Stimulated activated CD4-positive, alpha-beta T cell treated with anti-CD3 and anti-CD28 coated beads, TNF-alpha, amount 100 ng/mL, for 4 hours (primary cell): ENCODE measurements at places on chromosomes 4 and X.

DNA sequence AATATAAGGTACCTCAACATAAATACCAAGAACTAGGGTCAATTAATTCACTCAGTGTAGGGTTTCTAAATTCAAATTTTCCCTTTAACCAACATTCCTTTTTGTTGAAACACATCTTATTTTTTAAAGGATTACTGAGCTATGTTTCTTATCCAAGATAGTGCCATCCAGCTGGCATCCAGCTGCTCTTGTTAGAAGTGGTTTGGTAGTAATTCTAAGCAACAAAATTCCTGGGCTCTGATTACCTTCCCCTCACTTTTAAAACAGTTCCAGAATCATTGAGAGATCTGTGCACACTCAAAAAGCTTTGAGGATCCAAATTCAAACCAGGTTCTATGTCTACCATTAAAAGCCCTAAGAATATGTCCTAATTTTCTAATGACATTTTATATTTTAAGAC lies 583.7 kb downstream of the TRIML1 start:
- DNase-seq: no peak

GRCh38 chr4:137993232-137993631 lies 248.9 kb downstream of the SLC7A11 start:
- no peak for DNase-seq

DNA sequence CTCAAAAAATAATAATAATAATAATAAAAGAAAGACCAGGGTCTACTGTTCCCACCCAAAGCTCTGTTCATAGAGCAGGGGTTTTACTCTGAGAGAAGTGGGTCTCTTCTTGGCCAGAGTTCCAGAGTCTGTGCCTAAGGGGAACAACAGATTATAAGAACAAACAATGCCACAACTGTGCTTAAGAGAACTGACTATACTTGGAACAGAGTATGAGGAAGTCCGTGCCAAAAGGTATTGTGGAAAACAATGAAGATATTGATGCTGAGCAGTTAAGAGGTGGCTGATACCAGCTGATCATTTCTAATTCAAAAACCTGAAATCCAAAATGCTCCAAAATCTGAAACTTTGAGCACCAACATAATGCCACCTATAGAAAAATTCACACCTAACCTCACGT lies 229.6 kb downstream of the FBXO8 start:
- DNase-seq: no peak

- DNase-seq: no peak
These were observed 288.2 kb downstream of the IL1RAPL2 start for GRCh38 chrX:104854188-104854587.

- no peak for DNase-seq
These were observed 3.0 kb upstream of the PHOX2B start for GRCh38 chr4:41751449-41752061.

GRCh38 chrX:8306291-8306925 lies 135.3 kb upstream of the VCX2 start:
- DNase-seq: no peak

DNA sequence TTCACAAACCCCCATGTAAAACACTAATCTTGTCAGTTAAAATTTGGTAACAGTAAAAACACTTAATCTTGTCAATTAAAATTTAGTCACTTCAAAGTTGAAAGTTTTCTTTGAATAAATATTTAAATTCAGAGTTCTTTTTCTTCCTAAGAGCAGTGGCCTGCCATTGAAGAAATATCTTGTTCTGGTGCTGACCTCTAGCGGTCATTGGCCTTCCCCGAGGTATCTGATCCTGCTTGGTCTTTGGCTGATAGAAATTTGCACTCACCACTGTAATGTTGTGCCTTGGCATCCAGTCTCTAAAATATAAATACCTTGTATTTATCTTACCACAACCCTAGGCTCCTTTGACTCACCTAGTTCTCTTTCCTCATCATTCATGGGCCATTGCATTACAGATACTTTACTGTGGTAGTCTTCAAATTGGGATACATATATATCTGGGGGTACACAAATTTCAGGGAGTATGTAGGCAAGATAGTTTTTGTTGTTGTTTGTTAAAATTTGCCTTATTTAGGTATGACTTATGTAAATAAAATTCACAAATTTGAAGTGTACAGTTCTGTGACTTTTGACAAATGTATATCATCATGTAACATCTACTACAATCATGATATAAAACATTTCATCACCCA lies 6.7 kb upstream of the ART3 start:
- DNase-seq: peak; percentile 40

DNA sequence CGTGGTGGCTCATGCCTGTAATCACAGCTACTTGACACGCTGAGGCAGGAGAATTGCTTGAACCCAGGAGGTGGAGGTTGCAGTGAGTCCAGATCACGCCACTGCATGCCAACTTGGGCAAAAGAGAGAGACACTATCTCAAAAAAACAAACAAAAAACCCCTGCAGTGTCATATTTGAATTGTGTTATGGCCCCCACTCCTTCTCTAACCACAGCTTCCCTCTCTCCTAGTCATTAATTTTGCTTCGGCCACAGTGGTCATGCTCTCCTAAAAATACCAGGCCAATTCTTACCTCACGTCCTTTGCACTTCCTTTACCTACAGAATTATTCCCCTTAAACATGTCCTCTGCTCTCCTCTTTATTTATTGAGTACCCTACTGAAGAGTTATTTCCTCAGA lies 206.1 kb downstream of the PPP3CA start:
- DNase-seq: no peak

- DNase-seq: no peak
These were observed 1.4 kb downstream of the CXCR3 start for GRCh38 chrX:71616672-71617529.

DNA sequence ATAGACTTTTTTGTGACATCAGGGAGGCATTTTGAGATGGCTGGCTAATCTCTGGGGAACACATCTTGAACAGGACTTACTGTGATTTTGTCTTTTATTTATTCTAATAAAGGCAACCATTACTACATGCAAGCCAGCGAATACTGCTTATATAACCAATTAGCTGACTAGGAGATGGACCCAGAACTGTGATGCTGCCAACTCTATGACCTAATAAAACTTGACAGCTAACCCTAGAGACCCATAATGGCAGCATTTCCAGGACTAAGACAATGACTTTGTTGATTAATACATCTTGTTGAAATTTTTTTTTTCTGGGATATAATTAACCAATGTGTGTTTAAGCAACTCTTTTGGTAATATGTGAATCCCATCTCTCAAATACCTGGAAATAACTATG lies 584.6 kb downstream of the PRR32 start:
- DNase-seq: no peak

- DNase-seq: no peak
These were observed 24.0 kb downstream of the CEP44 start for GRCh38 chr4:174307694-174308093.

DNA sequence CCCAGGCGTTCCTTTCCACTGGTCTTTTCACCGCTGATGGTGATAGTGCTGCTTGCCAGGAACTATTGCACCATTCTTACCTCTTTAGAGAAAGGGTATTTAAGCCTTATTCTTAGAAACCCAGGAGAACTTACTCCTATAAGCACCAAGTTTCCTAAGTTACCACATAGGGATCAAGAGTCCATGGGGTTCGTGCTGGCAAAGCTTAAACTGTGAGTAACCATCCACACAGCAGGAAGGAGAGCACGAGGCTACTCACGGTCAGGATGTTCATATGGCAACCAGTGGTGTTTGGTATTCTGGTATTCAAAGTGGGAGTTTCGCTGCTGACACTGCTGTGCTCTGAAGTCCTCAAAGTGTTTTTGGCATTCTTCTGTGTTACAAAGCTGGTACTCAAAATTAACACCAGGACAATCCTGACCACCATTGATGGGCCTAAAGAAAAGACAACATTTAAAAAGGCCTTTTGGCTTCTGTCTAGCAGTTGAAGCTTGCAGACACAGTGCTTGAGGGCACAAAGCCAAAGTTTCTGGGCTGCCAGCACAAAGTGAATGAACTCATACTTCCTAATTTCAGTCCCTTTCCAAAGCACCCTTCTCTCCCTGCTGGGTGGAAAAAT lies 256.9 kb downstream of the ADAMTS3 start:
- no peak for DNase-seq

GRCh38 chr4:150682126-150682525 lies 100.2 kb downstream of the MAB21L2 start:
- no peak for DNase-seq

- no peak for DNase-seq
These were observed 18.2 kb downstream of the ADD1 start for GRCh38 chr4:2861631-2862436.

GRCh38 chrX:37314531-37314930 lies 34.6 kb upstream of the PRRG1 start:
- DNase-seq: no peak

GRCh38 chr4:54173281-54173912 lies 55.7 kb upstream of the PDGFRA start:
- DNase-seq: no peak

DNA sequence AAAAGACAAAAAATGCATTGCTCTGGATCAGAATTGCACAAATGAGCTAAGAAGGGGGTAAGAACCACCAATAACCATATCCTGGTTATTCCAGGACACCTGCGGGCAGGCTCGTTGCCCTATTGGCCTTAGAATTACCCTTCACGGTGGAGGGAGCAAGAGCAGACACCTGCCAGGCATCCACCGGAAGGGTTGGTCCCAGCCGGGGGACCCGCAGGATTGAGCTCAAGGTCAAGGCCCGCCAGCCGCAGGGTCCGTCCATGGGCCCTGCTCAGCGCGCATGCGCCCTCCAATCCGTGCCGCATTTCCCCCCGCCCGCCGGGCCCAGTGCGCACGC lies 575 bp downstream of the SLC25A6 start:
- DNase-seq: peak; percentile 81

GRCh38 chr4:112994732-112995464 lies 54.6 kb upstream of the ANK2 start:
- no peak for DNase-seq

DNA sequence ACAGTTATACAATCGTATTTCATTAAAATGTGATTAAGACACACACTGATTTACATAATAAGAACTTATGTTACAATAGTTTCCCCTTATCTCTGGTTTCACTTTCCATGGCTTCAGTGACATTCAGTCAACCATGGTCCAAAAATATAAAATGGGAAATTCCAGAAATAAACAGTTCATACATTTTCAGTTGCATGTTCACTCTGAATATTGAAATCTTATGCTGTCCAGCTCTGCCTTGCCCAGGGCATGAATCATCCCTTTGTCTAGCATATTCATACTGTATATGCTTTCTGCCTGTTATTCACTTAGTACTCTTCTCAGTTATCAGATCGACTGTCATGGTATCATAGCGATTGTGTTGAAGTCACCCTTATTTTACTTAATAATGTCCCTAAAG lies 173.8 kb upstream of the DCAF12L2 start:
- no peak for DNase-seq

GRCh38 chrX:23766650-23767551 lies 16.1 kb upstream of the SAT1 start:
- DNase-seq: no peak

DNA sequence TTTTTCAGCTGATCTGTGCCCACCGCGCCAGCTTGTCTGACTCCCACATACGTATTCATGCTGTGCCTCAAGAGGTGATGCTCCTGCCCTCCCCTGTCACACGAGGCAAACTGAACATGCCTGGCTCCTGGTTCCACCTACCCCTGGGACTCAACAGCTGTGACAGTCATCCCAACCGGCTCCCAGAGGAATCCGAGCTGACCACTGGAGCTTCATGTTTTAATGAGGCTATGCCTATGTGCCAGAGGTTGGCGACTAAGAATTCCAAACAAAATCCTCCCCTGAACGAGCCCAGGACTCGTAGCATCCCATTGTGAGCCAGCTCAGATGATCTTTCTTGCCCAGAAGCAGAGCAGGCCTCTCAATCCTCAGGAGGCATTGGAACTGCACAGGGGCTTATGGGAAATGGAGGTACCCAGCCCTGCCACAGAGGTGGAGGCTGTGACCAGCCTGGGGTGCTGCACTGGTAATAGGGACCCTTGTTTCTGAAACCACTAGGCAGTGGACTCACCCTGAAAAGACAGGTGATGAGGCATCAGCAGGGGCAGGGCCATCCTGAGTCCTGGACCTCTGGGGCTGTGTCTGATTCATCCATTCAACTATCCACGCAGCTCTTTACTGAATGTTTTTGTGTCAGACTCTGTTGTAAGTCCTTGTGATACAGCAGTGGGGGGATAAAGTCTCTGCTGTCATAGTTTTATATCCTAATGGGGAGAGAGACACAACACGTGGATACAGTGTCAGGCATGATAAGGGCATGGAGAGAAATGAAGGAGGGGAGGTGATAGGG lies 325.0 kb downstream of the EVC2 start:
- DNase-seq: no peak

- no peak for DNase-seq
These were observed 204.2 kb downstream of the GPC3 start for GRCh38 chrX:133781174-133781573.

DNA sequence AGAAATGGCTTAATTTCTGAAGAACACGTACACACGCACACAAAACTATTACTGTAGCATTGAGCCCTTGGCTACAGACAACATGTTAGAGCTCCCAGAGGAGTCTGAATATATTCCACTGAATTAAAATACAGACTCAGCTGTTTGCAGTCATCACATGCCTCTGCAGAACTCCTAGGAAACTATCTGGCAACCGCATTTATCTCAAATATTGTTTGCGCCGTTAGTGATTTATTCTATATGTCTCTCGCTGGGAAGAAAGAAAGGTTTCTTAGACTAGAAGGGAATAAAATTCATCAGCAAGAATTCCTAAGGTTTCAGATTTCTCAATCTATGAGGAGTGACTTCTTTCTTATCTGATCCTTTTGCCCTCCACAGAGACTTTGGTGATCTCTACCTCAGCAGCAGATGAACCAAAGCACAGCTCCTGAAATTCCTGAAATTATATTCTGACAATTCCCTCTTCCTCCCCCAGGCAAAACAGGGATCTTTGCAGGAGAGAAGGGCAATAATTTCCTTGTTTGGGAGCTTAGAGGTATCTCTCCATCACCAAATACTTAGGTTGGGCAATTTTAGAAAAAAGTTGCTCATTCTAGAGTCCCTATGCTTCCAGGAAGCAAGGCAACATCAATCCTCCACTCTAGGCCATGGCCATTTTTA lies 199.2 kb downstream of the APBB2 start:
- no peak for DNase-seq

DNA sequence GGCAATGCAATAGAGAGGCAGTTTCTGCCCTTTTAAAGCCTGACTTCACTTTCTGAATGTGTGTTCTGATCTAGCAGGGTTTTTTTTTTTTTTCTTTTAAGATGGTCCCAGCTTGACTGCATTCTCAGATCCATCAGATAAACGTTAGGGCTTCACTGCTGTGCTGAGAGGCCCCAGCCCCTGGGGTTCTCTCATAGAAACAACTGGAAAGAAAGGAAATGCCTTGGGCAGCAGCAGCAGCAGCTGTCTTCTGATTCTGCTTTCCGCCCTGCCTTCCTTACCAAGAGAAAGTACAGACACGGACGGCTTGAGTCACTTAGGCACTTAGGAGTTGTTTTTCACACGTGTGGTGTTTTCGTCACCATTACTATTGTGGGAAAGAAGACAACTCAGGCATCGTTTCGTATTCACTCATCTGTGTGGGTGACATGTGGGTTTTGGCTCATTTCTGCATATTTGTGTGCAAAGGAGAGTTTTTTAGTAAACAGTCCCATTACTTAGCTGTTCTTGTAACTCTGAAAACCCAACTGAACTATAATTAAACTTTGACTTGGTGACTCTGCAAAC lies 172.0 kb downstream of the PTTG2 start:
- peak; percentile 18 for DNase-seq
